Stimulated activated CD4-positive, alpha-beta T cell treated with anti-CD3 and anti-CD28 coated beads, Interleukin-15, amount 100 ng/mL, for 24 hours (primary cell): ENCODE measurements at places on chromosomes 3 and 15.

DNA sequence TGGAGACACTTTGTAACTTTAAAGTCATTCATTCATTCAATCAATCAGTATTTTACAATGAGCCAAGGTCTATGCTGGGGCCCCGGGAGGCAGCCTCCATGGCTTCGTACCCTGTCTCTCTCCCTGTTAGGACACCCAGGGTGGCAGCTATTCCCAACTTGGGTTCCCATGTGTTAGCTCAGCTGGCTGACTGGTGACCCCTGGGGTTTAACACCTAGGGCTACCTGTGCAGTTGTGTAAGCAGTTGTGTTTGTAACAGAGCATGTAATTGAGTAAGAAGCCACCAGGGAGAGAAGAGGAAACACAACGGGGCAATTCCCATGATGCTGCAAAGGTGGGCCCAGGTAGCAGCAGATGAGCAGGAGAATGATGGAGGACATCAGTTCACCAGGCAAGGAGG lies 132.4 kb downstream of the ADAMTS9 start:
- no peak for DNase-seq

DNA sequence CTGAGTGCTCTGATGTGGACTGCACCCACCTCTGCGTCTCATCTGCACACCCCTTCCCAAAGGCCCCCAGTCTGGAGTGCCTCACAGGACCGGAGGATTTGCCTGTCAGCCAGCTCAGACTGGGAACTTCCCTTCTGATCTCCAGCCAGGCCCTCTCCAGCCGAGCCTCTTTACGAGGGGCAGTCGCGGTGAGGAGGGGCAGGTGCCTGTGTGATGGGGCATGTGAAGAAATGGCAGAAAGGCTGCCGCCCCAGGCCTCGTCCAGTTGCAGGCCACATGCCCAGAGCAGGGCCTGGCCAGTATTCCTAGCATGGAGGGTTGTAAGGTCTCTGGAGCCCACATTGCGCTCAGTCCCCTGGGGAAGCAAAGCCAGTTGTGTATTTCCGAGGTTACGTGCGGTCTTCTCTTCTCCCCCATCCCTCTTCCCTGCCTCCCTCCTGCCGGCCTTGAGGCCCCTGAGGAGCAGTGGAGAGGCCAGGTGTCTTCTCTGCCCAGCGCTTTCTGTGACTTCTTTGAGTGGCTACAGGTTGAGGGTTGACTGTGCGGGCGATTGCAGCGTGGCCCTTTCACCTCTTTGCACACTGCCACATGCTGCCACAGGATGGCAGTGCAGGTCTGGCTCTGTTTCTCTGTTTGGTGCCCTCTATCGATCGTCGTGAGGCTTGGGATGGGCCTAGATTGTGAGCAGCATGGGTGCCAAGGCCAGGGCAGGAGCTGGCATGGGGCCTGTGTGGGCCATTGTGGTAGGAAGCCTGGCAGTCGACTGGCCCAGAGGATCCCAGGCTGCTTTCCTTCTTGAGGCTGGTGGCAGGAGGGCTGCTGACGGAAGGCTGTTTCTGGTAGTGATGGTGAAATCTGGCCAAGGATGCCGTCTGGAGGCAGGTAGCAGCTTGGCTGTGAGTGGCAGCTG lies 5.3 kb downstream of the CLK3 start:
- peak; percentile 86 for DNase-seq

DNA sequence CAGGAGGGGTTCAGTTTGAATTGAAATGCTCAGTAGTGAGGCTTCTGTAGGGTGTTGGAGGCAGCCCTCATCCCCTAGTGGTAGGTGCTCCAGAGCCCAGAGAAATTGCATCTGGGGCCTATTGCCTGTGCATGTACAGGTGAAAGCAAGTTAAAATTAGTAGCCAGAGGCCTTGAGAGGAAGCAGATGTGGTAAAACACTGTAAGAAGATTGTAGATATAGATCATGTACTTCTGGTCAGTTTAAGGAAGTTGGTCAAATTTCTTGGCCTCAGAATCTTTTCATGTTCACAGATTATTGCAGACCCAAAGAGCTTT lies 34.6 kb downstream of the IGSF10 start:
- DNase-seq, result no peak

GRCh38 chr15:101488300-101489164 lies 975 bp downstream of the PCSK6 start:
- DNase-seq, result no peak

- DNase-seq, result no peak
These were observed 144.4 kb downstream of the GMNC start for GRCh38 chr3:190718097-190718496.

- DNase-seq, result no peak
These were observed 43.0 kb downstream of the NEK10 start for GRCh38 chr3:27326202-27326601.
